ENCODE measurements at places on chromosomes 2 and 18.

DNA sequence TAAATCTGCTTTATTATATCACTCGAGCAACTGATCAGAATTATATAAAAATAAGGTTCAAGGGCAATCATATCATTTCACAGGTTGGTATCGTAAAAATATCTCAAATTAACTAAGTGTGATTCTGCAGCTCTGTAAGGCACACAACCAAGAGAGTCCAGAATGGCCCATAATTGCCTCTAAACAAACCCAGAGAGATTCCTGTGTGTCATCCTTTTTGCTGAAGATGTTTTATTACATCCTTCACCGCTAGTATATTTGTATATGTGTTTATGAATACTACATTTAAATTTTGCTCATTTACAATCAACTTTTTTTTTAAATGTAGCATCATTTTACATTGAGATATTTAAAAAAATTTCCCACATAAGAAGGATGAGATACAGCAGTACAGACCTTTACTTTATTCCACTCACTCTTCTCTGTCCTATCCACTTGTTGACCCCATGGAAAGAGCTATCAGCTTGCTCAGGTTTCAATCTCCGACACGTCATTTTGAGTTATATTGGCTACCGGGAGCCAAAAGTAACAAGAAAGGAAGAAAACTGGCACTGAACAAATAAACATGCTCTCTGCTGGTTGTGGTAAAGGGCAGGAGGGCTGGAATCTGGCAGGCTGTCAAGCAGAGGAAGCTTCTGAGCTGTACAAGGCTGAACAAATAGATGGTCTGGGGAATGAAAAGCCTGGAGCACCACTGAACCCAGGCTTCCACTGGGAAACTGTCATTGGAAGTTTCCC lies 23.1 kb downstream of the PLA2R1 start:
- no peak for DNase-seq

GRCh38 chr18:32478807-32479206 lies 8.1 kb upstream of the GAREM1 start:
- DNase-seq = no peak

GRCh38 chr18:10057894-10058791 lies 144.3 kb downstream of the VAPA start:
- DNase-seq = no peak

- no peak for DNase-seq
Observed at GRCh38 chr2:172953970-172954852, 121.4 kb upstream of the MAP3K20 start.

DNA sequence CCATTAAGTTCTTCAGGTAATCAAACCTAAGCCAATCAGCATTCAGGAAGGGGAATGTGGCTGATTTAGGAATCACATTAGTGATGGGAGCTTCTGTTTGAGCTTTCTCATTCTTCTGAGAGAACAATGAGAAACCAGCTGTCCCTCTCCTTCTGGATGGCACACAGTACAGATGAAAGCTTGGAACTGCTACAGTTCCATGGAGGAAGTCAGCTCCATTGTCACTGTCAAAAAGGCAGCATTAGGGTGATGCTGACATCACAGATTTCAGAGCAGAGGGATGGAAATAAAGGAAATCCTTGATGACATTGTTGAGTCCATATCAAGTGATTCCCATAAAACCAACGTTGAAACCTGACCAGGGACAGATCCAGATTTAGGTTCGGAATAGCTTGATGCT lies 36.1 kb upstream of the ACYP2 start:
- DNase-seq = no peak

Data from stimulated activated CD4-positive, alpha-beta T cell treated with anti-CD3 and anti-CD28 coated beads, Interleukin-1b, Interleukin-23, amount 100 ng/mL, for 48 hours (primary cell).